SW480 (cell line): ENCODE measurements at places on chromosomes 11 and 22.

DNA sequence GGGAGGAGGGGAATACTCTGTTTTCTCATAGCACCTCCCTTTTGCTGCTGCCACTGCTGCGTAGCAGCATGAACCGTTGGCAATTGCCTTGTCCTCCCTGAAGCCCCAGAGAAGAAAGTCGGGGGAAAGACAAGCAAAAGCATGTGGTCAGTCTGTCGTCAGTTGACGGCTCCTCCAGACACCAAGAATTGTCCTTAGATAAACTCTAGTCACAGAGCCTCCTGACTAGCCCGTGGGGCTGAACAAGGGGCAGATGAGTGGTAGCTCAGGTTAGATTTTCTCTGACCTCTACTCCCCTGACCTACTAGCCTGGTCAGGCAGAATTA lies 126.4 kb upstream of the HSD17B12 start:
- DNase-seq: no peak

- no peak for DNase-seq
Observed at GRCh38 chr22:44676441-44677352, 25.3 kb upstream of the PRR5 start.

- no peak for DNase-seq
Observed at GRCh38 chr22:35399114-35399677, 744 bp upstream of the MCM5 start.

GRCh38 chr11:27716835-27717234 lies 16.6 kb upstream of the BDNF start:
- DNase-seq: no peak

- DNase-seq: no peak
Observed at GRCh38 chr11:6333095-6333494, 12.8 kb upstream of the CAVIN3 start.
